ENCODE measurements at places on chromosomes 12 and 14.

DNA sequence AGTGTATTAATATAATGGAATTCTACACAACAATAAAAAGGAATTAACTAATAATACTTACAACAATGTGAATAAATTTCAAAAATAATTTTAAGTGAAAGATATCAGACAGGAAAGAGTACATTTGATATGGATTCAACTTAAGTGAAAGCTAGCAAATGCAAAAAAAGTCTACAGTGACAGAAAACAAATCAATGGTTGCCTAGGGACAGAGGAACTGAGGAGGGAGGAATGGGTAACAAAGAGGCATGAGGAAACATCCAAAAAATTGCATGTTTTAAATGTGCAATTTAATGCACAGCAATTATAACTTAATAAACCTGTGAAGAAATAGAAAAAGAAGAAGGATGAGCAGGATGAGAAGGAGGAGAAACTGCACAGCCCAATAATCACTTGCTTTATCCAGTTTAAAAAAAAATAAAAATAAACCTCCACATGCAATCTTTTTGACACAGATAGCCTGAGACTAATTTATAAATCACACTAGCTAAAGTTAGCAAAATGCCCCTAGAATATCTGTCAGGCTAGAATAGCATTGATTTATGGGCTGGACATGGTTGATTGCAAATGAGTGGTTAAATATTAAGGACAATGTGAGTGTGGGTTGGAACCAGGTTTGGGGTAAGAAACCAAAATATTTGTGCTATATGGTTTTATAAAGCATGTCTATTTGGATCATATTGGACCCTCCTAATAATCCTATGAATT lies 1089.1 kb downstream of the TRHDE start:
- no peak for DNase-seq

DNA sequence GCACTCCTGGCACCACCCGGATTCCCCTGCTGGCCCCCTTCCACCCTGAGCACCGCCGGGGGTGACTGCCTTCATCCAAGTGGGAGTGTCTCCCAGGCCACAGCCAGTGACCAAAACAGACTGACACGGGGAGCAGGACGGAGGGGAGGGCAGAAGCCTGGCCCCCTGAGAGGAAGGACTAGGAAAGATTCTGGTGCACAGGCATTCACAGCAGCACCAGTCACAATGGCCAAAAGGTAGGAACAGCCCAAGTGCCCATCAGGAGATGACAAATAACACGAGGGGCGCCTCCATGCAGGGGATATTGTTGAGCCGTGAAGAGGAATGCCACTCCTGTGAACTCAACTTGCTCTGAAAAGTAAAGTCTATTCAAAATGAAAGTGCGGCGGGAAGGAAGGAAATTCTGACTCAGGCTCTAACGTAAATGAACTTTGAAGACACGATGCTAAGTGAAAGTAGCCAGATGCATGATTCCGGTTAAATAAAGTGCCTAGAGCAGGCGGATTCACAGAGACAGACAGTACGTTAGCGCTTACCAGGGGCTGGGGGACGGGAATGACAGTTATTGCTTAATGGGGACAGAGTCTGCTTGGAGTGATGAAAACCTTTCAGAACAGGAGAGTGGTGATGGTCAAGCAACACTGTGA lies 146.1 kb upstream of the NCOR2 start:
- peak; percentile 73 for DNase-seq

- no peak for DNase-seq
These were observed 51.2 kb upstream of the RTRAF start for GRCh38 chr14:51938137-51938536.

- DNase-seq = no peak
These were observed 160.8 kb downstream of the UNC79 start for GRCh38 chr14:93591506-93591905.

- no peak for DNase-seq
These were observed 213.7 kb upstream of the SYT10 start for GRCh38 chr12:33653362-33653761.

- no peak for DNase-seq
These were observed 1.3 kb upstream of the KRT79 start for GRCh38 chr12:52835271-52836041.

- DNase-seq = peak; percentile 82
These were observed 1079.4 kb downstream of the TMEM121 start for GRCh38 chr14:106605548-106606448.

DNA sequence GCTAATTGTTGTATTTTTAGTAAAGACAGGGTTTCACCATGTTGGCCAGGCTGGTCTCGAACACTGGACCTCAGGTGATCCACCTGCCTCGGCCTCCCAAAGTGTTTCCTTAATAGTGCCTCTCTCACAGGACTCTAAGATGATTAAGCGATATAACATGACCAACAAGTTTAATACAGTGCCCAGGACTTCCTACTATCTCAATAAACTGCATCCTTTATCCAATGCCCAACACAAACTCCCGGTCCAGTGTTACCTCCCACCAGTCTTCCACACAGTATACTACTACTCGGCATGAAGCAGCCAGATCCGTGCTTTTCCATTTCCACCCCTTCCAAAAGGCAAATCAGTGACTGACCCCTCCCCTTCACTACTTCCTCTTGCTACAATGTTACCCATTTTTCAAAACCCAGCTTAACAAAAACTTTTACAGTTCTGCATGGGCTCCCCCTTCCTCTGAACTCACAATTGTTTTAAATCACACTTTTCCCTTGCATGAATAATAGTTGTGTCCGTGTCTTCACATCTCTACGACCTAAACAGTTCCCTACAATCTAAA lies 900 bp downstream of the NOP2 start:
- DNase-seq = no peak

DNA sequence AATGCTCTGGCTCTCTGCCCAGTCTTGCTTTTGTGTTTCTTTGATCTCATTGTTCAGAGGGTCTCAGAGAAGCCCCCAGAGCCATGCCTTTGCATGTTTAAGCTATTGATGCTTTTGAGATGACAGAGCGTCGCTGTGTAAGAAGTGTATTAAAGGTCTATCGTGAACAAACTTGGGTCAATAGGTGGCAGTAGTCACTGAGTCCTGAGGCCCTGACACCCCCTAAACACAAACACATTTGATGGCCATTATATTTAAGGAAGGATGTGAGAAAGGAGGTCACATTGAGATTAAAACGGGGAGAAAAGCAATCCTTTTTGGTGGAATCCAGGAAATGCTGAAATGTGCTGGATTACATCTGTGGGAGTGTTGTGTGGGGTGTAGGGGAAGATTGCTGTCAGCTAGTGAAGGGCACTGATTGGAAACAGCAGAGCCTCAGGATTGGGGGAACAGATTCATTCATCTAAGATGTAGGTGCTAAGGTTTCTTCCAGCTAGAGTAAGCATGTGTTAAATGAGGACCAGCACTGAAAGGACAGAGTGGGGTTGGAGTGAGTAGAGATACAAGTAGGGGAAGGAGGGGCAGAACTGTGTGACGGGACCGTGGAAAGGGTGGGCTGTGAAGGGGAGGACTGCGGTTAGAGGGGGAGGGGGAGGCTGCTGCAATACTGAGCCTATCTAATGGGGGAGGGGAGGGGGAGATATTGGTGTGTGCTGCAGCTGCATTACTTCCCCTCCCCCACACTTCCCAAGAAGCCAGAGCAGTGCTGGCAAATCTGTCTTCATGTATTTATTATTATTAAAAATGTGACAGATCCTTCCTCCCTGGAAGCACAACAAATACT lies 12.7 kb downstream of the NGDN start:
- no peak for DNase-seq

DNA sequence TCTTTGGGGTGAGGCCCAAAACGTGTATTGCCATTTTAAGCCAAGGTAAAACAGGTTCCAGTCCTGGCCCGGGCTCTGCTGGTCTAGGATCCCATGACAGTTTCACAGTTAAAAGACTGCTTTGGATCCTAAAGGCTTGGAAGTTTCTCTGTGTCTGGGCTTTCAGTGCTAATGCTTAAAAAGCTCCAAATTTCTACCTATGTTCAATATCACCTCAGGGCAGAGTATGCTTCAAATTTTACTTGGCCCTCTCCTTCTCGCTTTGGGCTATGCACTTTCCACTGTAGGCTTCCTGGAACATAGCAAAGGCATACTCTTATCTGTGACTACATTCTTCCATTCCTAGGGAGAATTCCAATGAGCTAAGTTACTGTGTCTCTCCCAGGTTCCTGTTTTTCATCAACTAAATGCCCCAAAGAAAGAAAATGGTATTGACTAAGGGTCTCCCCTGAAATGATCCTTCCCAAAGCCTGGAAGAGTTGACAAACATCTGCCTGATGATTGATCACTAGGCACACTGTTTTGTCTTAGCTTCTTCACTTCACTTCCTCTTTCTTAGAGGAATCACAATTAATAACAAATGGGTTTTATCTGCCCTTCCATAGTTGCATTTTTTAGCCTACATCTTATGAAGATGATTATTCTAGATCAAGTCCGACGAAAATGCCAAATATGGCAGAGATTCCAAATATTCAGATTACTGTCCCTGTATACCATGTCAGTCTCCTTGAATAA lies 79.4 kb downstream of the TMTC2 start:
- no peak for DNase-seq

GRCh38 chr12:111758120-111758561 lies 8.6 kb upstream of the ALDH2 start:
- no peak for DNase-seq

Data from activated CD4-positive, alpha-beta T cell treated with anti-CD3 and anti-CD28 coated beads, Interleukin-2, amount 10 ng/mL, durations not matched to agents 7 days and 5 days (primary cell).